ENCODE measurements at places on chromosomes 3 and 15.

DNA sequence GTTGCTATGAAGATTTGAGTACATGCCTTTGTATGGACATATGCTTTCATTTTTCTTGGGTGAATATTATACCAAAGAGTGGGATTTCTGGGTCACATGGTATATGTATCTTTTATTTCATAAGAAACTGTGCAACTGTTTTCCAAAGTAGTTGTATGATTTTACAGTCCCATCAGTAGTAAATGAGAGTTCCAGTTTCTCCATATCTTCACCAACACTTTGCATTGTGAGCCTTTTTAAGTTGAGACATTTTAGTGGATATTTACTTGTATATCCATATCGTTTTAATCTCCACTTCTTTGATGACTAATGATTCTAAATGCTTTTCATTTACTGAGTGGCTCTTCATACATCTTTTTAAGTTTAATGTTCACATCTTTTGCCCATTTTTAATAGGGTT, 20.3 kb downstream of the MEF2A start:
- DNase-seq = no peak

DNA sequence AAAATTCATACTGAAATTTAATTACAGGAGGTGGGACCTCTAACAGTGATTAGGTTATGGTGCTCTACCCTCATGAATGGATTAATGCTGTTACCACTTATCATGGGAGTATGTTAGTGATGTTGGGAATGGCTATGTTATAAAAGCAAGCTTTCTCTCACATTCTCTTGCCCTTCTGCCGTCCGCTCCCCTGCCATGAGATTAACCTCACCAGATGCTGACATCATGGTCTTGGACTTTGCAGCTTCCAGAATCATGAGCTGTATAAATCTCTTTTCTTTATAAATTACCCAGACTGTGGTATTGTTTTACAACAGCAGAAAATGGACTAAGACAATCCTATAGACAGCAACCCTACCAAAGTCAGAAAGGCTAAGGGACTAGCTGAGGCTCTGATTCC, 884.8 kb downstream of the FHIT start:
- DNase-seq = no peak

- no peak for DNase-seq
These were observed 179.0 kb downstream of the APBA2 start for GRCh38 chr15:29064731-29065130.

DNA sequence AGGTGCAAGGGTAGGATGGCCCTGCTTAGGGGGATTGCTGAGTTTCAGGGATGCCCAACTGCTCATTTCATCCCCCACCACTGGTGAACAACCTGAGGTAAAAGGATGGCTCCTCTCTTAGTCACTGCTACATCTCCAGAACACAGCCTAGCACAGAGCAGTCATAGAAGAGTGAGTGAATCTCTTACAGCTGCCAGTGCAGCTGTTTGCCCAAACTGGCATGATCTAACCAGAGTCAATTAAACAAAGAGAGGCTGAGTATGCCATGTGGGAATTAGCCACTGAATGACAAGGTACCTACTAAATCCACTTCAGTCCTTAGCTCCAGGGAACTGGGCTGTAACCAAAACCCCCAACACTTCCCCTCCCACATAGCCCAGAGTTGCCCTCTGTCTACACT, 6.8 kb upstream of the NCKIPSD start:
- DNase-seq = no peak

DNA sequence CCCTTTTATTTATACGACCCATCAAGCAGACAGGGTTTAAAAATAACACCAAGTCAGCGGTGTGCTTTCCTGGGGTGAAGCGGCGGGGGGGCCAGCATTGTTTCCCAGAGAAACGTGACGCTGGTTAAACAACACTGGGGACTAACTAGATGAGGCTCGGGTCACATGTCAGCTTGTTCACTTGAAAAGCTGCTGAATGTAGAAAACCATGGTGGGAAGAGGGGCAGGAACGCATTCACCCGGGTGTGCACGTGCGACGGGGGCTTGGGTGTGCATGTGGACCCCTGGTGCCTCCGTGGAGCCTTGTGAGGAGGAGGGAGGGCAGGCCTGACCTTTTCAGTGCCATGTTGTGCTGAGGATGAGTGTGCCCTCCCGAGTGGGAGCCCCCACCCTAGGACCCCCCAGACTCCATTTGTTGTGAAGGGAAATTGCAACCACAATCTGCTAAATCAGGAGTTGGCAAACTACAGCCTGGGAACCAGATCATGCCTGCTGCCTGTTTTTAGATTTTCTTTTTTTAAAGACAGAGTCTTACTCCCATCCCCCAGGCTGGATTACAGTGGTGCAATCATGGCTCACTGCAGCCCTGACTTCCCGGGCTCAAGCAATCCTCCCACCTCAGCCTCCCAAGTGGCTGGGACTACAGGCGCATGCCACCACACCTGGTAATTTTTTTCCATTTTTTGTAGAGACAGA, 70.4 kb upstream of the CMTM7 start:
- no peak for DNase-seq

GRCh38 chr3:142445816-142446254, 2.0 kb downstream of the XRN1 start:
- no peak for DNase-seq

GRCh38 chr15:41655716-41656115, 4.5 kb upstream of the MGA start:
- DNase-seq = no peak

- DNase-seq = no peak
These were observed 5.0 kb upstream of the HES1 start for GRCh38 chr3:194130807-194131589.

DNA sequence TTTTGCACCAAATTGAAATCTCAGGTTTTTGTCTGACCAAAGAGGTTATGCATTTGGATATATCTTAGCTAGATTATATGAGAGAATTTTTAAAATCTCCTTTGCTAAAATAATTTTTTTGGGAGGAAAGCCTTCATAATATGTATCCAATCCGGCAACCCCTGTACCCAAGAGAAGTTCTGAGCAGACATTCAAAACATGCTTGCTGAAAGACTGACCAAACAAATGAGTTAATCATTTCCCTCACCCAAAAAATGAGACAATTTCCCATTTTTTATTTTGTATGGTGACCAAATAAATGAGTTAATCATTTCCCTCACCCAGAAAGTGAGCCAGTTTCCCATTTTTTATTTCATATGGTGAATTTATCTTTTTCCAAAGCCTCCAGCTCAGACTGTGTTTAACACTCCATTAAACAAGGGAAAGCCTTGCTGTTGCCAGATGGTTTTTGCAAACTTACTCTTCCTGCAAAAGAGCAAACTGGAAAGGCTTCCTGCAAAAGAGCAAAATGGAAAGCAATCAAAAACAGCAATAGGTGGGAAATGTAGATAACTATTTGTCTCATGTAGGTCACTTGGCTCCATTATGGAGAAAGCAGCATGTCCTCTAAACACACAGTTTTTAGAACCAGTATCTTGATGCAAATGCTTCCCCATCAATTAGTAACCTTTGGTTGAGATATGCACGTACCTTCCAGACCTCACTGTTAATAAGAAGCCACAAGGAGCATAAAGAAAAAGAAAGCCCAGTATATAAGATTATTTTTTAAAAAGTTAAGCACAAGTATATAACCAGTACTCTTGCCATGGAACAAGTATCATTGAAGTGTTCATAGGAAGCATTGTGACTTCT, 78.4 kb upstream of the OSTN start:
- DNase-seq = no peak

DNA sequence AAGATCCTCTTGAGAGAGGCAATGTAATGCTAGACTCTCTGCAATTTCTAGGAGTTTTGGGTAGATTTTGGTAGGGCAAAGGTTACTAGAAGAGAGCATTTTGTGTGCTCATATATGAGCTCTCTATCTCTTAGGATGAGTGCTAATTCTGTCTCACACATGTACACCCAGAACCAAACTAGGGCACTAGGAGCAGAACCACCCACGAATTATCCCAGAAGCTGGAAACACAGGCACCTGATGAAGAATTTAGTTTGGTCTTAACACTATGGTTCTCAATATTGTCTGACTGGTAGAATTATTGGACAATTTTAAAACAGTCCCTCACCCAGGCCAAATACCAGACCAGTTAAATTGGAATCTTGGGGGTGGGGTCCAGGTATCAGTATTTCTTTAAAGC, 94.8 kb downstream of the PRICKLE2 start:
- DNase-seq = no peak

DNA sequence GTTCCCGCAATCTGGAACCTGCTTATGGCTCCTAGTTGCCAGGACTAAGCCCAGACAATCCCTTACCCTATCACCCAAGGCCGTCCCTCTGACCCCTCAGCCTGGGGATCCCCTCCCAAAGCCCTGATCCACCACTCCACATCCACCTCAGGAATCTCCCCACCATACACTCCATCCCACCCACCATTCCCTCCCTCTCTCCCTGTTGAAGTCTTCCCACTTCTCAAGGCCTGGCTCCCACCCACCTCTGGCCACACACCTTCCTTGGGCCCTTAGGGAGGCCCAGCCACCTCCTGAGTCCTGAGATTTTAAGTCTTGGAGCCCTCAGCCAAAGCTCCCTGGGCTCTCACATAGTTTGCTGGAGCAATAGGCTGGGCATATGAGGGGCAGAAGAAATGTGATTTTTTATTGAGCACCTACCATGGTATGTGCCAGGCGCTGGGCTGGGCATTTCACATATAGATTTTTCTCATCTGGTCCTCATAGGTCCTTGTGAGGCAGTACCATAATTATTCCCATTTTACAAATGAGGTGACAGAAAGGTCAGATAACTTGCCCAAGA, 48.1 kb downstream of the HCN4 start:
- no peak for DNase-seq

DNA sequence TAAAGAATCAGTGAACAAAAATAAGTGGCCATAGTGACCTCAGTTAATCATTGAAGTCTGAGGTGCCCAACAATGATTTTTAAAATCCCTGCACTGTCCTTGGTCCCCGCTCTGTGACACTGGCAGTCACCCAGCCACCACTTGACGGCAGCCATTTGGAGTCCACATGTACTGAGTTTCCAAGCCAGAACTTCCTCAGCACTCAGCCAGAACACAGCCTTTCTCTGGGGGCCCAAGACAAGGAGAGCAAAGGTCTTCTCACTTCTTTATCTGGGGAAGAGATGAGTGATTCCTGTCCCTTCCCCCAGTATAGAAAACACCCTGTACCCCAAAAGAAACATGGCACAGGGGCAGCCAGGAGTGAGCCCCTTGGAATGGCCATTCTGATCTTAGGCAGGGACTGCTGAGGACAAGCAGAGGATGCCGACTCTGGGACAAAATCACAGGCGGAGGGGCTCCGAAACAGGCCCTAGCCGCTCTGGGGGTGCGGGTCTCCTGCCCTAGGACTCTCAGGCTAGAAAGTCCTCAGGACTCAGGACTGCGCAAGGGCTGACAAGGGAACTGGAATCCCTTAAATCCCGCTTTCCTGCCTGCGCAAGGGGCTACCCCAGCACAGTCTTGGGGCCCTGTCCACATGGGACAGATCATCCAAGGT, 12.8 kb downstream of the PAK6 start:
- no peak for DNase-seq

Data from NCI-H1436 treated with DMSO at 0.1 percent for 48 hours (cell line).